ENCODE measurements at places on chromosomes 1 and 21.

GRCh38 chr1:42272920-42273319, 62.1 kb downstream of the FOXJ3 start:
- no peak for DNase-seq

GRCh38 chr1:228242409-228242808, 34.6 kb downstream of the OBSCN start:
- no peak for DNase-seq

- DNase-seq = no peak
Measured at GRCh38 chr1:50983219-50983802, 13.3 kb downstream of the CDKN2C start.

DNA sequence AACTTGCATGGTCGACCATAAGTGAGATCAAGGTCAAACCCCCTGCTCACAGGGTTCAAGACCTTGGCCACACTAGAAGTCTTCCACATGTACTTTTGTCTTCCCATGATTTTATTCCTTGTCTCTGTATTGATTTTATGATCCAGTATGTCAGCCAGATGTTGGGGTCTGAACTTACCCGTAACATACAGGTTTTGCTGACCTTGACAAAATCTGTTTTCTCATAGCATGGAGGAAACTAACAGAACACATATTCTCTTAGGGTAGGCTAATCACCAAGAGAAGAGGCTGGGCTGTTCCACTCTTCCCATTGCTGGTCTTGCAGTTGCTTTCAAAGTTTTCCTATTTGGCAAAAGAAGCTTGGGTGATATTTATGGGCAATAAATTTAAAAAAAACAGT, 284.0 kb downstream of the DNM3 start:
- DNase-seq = no peak

GRCh38 chr1:201189085-201189484, 1.5 kb upstream of the IGFN1 start:
- no peak for DNase-seq

DNA sequence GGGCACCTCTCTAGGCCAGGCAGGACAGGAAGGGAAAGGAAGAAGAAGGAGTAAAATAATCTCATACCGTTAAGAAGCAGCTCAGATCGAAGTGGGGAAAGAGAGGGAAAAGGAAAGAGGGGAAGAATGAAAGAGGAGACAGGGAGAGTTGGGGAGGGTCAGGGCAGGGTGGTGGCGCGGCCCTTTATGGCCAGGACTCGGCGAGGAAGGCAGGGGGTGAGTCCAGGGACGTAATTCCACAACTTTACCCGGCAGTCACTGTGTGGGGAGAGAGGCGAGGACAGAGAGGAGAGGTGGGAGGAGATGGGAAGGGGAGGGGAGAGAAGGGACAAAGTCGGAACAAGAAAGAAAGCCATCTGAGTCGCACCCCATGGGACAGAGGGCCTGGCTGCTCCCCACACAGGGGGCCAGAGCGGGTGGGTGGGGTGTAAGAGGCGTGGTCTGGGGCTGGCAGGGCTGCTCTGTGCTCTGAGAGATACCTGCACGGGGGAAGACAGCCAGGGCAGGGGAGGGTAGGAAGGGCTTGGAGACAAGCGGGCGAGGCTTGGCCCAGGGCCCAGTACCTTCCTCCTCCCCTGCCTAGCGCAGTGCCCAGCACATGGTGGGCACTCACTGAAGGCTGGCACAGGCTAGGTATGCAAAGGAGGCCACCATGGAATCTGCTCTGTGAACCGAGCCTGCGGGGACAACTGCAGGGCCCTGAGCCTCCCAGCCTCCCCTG, 49.4 kb downstream of the KIF21B start:
- DNase-seq = no peak

Data from tibial artery (tissue), 4 donors.